CD4-positive, alpha-beta T cell treated with Interleukin-10 for 1 hour (primary cell): ENCODE measurements at places on chromosomes 4 and X.

GRCh38 chr4:100168521-100168920, 21.7 kb downstream of the DDIT4L start:
- no peak for DNase-seq

- DNase-seq: no peak
Measured at GRCh38 chr4:119025916-119026661, 109.5 kb upstream of the MYOZ2 start.

DNA sequence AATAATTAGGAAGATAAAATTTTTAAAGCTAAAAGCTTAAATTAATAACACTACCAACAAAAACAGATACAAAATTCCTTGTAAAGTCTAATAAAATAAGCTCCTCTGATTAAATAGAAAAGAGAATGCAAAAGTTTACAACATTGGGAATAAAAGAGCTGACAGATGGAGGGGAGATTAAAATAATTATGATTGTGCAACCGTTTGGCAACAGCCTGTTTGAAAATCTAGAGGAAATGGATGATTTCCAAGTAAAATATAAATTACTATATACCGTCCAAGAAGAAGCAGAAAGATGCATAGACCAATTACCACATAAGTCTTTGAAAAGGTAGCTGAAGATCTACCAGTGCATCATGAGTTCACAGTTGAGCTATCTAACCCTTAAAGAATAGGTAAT, 46.4 kb upstream of the VBP1 start:
- DNase-seq: no peak

- no peak for DNase-seq
Measured at GRCh38 chrX:48498374-48498809, 10.4 kb upstream of the PORCN start.

DNA sequence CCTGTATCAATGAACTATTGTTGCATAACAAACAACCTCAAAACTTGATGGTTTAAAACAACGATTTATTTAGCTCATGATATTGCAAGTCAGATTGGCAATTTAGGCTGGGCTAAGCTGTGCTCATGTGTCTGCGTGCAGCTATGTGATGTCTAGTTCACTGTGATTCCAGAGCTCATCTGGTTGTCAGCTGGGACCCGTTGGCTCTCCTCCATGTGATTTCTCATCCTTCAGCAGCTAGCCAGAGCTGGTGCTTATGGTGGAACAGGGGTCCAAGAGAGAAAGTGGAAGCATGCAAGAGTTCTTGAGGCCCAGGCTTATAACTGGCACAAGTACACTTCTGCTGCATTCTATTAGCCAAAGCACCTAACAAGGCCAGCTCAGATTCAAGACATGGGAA, 28.8 kb upstream of the TRPC3 start:
- DNase-seq: no peak

DNA sequence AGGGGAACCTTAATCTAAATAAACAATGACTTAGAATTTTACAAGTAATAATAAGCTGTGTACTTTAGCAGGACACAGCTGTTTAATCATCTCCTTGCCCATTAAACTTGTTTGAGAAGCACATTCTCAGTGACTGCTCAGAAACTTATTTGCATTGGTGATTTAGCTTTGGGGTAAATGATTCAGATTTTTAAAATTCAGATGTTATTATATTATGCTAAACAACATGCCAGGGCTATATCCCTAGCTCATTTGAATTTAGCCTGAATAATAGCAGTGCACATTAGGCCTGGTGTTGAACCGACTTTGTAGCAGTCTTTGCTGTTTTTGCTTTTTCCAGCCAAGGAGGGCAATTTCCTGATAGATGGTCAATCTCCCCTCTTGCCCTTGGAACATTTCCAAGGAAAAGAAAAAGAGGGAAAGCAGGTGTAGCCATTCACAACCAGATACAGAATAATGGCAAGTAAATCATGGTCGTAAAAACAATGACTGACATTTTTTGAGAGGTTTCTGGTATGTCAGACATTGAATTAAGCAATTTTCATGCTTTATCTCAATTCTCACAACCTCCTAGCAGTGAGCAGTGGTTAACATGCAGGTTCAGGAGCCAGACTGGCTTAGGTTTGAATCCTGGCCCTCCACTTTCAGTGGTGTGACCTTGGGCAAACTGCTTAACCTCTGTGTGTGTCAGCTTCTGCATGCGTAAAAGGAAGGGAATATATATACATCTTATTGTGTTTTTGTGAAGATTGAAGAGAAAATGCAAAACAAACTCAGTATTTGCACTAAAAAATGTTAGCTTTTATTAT, 16.8 kb downstream of the ARHGEF38 start:
- DNase-seq: no peak

- no peak for DNase-seq
Measured at GRCh38 chrX:150610043-150610442, 41.6 kb downstream of the MTM1 start.

DNA sequence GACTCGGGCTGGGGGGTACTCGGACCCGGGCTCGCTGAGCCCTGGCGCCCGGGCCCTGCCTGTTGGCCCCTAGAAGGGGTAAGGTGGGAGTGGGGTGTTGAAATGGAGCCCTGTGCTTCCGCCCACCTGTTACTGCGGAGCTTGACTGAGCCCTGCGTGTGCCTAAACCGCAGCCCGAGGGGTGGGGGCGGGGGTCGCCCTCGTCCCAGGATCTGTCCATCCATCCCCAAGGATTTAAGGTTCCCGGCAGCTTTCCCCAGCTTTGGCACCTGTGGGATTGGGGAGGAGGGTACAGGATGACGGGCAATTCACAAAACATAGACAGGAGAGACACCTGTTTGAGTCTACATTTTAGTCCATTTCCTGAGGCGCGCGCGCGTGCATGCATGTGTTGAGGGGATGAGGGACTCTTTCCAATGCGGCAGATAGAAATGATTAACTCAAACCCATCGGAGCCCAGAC, 779 bp downstream of the GABRQ start:
- no peak for DNase-seq

GRCh38 chr4:98658287-98659105, at the start of gene TSPAN5:
TSS of gene TSPAN5 (minus strand) at chr4:98658611.
- DNase-seq: peak; percentile 84

DNA sequence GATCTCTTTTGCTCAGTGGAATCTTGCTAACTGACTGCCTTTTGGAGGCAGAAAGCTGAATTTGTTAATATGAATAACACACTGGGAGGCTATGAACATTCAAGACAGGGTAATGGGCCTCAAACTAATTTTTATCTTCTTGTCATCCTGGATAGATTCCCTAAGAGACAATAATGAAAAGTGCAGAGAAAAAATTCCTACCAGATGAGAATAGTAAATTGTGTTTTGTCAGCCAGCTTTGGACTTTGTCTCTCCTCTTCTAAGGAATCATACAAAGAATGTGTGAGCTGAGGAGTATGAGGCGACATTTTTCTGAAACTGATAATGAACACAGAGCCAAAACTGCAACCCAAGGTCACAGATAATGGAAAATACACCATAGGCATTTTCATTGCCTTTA, 649.3 kb downstream of the IQCM start:
- DNase-seq: no peak

GRCh38 chr4:30912098-30912714, 192.0 kb downstream of the PCDH7 start:
- no peak for DNase-seq

DNA sequence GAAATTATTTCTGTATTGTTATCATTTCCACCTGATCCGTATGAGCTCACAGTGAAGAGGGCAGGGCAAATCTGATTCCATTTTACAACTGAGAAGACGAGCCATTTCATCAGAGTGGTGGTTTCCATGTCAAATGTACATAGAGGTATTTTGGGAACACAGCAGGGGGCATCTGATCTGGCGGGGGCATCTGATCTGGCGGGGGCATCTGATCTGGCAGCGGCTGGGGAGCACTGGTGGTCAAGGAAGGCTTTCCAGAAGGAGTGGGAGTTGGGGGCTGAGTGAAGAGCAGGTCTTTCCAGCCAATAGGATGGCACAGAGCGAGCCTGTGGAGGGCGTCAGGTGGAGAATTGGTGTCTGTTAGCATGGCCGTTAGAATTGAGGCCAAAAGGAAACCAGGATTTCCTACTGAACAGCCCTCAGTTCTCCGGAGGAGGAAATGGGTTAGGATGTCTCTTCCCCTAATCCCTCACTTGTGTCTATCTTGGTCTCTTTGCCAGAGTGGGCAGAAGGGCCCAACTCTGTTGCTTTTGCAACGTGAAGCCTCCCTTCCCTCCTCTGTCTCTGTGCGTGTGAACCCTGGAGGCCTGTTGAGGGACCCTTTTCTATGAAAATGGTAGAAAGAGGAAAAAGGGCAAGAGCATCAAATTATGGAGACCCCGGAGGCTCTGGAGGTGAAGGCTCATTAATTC, 41.3 kb downstream of the RHOH start:
- DNase-seq: no peak

GRCh38 chr4:158610790-158611189, 60.9 kb downstream of the C4orf46 start:
- no peak for DNase-seq

DNA sequence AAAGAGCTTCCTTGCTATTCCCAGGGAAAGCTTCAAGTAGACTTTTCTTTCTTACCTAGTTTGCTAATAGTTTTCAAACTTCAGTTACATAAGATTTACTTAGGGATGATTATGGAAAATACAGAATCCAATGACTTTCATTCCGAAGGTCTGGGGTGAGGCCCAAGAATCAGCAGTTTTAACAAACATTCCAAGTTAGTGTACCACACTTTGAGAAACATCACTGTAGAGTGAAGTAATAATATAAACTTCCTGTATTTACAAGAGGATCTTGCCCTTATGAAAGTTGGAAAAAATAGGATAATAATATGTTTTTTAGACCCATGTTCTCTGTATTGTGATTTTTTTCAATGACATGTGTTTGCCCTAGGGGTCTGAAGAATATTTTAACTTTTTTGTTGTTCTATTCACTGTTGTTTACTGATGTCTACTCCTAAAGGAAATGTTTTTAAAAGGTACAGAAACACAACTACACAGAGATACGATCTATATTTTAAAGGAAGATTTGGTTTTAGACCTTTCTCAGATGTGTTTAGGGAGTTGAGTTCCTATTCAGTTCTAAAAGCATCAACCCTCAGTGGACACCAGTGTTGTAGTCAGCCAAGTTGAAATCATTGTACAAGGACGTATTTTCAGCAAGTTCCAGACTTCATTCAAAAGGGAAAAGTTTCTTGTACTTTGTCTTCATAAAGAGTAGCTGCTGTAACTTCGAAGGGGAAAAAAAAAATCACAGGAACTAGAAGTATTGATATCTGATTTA, 295.8 kb upstream of the SLC7A11 start:
- DNase-seq: no peak

DNA sequence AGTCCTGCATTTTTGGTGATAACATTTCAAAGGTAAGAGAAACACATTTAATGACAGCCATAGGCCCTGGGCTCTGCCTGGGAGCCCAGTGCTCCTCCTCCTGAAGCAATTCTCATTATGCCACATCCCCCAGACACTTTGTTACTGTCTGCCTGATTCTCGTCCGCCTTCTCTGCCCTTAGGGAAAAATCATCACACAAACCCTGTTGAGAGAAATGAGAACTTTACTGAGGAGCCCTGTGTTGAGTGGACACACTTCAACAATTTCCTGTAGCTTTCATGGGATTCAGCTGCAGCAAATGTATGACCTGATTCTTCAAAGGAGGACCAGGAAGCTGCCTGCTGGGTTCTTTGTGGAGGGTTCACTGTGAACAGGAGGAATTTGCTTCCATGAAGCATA, 566.5 kb upstream of the FRG1 start:
- no peak for DNase-seq

DNA sequence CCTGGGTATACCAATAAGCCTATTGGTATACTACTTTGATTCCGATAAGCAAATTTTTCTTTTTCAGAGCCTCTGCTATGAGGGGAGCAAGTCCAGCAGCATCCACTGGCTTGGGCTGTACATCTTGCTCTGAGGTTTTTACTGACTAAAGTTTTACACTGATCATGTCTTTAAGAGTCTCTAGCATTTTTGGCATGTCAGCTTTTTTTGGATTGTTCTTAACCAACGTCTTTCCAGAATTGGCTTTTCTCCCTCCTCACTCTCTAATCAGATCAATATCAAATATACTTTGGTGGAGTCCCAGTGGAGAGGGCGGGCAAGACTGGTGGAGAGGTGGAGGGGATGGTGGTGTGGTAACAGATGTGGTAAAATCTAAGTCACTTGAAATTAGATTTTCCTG, 196.8 kb downstream of the HEPH start:
- no peak for DNase-seq

- DNase-seq: no peak
Measured at GRCh38 chrX:16664074-16664473, 14.1 kb downstream of the S100G start.

- DNase-seq: no peak
Measured at GRCh38 chrX:137290011-137290410, 256.2 kb upstream of the GPR101 start.

DNA sequence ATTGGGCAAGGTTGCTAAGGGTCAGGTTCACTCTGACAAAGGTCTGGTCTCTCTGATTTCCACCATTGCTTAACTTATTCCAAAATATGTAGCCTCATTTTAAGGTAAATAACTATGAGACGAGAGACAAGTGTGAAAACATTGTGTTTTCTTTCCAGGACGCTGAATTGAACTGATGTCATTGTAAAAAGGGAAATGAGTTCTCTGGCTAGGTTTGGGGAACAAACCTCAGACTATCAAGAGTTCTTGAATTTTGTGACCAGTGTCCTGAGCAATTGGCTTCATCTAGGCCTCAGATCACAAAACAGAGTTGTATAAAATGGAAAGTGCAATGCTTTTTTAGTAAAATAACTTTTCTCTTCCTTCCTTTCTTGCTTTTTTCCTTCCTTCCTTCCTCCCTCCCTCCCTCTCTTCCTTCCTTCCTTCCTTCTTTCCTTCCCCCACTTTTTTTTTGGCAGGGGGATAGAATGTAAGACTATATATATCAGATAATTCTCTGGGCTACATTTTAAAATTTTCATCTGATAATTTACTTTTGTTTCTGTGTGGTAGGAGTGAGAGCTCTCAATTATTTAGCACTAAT, 30.8 kb upstream of the CXCL8 start:
- no peak for DNase-seq

DNA sequence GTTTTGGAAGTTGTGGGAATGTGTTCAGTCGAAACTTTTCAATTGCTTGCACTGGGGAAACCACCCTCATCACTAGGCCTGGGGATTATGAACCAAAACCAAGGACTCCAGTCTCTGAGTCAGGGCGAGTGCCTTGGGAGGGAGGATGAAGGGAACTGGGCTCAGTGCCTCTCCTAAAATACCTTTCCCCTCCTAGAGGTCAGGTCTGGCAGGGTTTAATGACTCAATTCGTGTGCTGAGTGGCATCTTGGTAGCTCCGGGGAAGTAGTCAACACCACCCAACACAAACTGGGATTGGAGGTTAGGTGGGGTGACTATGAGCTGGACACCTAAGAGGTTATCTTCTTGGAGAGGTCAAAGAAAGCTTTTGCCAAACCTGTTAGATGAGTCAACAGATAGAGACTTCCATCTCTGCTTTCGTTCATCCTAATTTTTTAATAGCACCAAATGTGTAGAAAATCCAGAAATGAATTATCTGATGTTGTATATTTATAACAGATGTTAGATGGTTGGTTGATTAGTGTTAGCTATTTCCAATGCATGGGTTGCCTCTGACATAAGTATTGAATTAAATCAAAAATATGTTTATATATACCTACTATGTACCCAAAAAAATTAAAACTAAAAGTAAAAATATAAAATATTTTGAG, 202.8 kb downstream of the SHROOM3 start:
- DNase-seq: no peak
